ENCODE measurements at places on chromosomes 11 and 22.

GRCh38 chr22:37428649-37429586 lies 1.6 kb upstream of the ELFN2 start:
- peak; percentile 10 for DNase-seq

DNA sequence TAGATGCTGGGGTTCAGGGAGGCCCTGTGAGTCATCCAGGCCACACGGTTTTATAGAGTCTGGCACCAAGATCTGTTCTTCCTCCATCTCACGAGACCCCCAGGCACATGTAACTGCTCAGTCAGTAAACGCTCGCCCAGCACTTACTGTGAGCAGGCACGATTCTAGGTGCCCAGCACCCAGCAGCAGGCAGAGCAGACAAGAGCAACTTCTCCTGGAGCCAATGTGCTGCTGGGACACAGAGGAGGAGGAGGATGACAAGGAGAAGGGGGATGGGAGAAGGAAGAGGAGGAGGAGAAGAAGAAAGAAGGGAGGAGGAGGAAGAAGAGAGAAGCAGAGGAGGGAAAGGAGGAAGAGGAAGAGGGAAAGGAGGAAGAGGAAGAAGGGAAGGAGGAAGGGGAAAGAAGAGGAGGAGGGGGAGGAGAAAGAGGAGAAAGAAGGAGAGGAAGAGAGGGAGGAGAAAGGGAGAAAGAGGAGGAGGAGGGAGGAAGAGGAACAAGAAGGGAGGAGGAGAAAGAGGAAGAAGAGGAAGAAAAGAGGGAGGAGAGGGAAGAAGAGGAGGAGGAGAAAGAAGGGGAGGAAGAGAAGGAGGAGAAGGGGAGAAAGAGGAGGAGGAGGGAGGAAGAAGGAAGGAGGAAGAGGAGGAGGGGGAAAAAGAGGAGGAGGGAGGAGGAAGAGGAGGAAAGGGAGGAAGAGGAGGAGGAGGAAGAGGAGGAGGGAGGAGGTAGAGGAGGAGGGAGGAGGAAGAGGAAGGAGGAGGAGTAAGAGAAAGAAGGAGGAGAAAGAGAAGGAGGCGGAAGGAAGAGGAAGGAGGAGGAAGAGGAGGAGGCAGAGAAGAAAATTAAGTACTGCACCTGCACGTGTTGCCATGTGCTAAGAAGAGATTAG lies 77.6 kb upstream of the RTL6 start:
- no peak for DNase-seq

DNA sequence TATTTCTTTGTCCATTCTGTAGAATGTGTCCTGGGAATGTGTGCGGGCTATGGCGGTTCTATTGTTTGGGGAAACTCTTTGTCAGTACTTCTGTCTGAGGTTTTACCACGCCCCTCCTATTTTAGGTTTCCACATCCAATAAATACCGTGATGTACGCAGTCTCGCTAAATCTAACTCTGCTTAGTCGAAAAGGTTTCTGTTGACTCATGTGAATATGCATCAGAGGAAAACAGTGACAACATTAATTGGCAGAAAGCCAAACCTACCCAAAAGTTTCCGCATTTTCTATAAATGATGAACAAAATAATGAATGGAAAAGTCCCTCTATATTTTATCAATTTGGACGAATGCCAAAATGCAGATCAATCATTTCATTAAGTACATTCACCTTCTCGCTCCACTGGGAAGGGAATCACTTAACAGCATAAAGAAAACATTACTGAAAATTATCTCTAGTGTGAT lies 143.4 kb downstream of the MAML2 start:
- no peak for DNase-seq

DNA sequence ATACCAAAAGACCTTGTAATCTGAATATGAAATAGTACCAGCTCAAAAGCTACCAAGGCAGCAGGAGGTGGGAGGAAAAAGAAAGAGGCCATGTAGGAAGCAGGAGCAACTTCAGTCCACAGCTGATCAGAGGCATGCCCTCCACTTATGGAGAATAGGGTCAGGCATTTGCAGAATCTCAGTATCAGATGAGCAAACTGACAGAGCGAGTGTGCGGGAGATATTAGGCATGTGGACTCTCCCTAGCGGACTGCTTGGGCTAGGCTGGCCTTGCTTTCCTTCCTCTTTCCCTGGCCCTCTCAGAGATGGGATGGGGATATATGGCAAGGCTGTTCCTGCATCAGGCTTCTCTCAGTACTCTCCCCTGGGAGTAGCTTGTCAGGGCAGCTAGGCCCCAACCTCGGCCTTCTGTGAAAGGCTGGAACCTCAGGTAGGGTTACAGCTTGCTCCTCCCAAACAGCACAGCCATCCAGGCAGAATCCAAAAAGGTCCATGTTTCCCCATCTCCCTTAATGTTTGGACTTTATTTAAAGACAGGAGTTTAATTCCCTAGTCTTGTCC lies 37.0 kb downstream of the ETS1 start:
- no peak for DNase-seq

DNA sequence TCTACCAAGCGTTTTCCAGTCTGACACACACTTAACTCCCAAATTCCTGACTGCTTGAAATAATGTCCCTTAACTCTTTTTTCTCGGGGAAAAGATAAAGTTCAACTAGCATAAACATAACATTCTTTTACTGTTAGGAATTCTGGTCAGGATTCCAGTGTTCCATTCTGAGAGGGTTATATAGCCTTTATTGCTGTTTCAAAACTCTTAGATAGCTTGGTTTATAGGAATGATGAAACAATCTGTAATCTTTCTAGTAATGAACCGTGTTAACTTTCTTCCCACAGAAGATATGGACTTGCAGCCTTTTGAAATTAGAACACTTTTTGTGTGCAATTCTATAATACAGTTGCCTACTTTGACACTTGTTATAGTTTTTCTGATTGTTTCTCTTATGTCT lies 8.6 kb downstream of the REXO2 start:
- no peak for DNase-seq

GRCh38 chr11:1148752-1149180 lies 9.0 kb upstream of the MUC5AC start:
- no peak for DNase-seq

DNA sequence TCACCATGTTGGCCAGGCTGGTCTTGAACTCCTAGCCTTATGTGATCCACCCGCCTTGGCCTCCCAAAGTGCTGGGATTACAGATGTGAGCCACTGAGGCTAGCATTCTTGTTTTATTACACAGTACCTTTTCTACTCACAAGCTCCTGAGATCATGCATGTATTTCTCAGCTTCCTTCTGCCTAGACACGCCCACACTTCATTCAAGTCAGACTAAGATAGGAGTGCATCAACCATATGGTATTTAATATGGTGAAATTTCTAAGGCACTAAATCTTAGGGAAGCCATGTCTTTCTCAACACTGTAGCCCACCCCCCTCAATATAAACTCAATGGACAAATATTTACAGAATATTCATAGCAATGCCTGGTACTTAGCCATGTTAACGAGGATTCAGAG lies 62.1 kb downstream of the SLC25A17 start:
- DNase-seq = no peak

GRCh38 chr11:71223671-71224660 lies 28.4 kb downstream of the SHANK2 start:
- DNase-seq = no peak

DNA sequence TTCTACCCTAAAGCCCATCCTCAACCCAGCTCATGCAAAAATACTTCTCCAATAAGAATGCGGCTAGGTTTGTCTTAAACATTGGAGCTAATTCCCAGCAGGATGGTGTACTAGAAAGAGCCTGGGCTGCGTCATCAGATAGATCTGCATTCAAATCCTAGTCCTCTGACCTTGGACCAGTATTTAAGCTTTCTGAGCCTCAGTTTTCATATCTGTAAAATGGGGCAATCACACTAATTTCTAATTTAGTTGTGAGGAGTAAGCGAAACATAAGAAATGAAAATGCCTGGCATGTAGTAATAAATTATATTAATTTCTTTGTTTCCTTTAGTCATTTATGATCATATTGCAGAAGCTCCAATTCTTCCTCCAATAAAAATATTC lies 32.2 kb upstream of the ACCSL start:
- DNase-seq = no peak

DNA sequence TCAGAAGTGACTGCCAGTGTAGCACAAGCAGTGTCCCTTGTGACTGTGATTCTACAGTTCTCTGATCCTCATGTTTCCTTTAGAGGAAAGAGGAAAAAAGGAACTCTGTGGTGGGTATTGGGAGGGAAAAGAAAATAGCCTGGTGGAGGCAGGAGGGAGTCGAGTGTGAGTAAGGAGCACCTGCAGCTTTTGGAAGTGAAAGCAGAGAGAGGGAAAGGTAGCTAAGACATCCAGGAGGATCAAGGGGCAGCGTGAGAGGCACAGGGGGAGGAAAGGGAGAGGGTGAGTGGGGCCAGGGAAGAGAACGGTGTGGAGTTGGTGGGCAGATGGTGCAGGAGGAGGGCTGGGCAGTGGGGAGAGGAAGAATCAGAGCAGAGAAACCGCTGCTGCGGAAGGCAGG lies 12.4 kb downstream of the TMA7B start:
- no peak for DNase-seq

- peak; percentile 75 for DNase-seq
Measured at GRCh38 chr11:130580372-130580771, 131.9 kb downstream of the ADAMTS15 start.

DNA sequence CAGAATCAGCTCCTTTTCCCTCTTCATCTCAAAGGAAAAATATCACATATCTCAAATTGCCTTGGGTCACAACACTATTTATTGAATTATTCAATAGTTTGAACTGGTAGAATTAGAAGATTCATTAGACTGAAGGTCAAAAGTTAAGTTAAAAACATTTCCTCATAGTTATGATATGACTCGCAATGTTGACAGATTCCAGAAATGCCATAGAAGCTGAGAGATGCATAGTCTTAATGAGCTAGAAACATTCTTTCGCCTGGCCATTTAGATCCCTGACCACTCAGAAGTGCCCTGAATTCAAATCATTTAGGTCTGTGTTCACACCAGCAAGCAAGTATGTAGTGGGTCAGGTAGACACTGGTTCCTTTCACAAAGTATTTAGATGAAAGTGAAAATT lies 44.4 kb downstream of the FAT3 start:
- DNase-seq = peak; percentile 76

All from RCC 7860 (cell line).